Endodermal cell (in vitro differentiated cells): ENCODE measurements at places on chromosomes 6 and 20. TPM values are rescaled to one million over a fixed set of nuclear protein-coding genes. Genes with fewer than 3 reads are reported as not detected.

DNA sequence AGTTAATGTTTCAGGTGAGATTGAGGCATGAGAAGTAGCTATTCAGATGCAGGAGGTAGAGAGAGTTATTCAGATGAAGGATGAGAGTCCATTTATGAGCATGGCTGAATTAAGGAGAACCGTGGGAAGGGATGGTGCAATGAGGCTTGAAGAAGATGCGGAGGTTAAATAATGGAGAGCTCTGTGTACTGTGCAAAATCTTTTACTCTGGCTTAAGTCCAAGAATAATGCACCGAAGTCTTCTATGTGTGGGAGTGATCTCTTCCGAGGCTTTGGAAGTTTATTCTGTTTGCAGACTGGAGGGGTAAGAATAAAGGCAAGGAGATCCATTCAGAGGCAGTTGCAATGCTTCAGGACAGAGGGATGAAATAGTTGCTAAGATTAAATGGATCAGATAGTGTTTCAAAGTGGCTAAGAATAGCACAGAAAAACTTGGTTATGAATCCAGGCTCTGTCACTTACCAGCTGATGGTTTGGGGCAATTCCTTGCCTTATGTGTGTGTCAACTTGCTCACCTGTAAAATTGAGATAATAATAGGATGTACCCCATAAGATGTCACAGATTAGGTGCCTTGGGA is 467.1 kb downstream of the HDGFL1 start:
- DNase-seq = no peak
- H3K4me3 ChIP-seq = no peak overlapping the region
- H3K27me3 ChIP-seq = no peaks in the 10 kb centered on the region
- H3K4me1 ChIP-seq = no peaks in the 10 kb centered on the region
- no peak overlapping the region for H3K27ac ChIP-seq

Gene MKKS
- 6.2 to 15.0 TPM (median 13.8 TPM) in 3 replicates for total RNA-seq

DNA sequence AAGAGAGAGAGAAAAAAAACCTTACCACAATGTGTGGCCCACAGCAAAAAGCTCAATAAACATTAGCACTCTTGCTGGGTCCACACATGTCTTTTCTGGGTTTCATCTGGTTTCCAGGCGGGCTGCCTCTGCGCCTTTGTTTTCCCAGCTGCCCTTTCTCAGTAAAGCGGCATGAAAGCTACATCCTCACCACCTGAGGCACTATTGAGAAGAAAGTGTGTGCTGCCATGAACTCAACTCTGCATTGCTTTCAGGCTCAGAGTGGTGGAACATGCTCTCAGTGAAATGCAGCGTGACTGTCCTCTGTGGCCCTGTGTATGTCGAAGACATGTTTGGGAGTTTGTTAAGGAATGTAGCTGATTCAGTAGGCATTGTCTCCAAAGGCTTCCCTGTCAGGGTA is 102.3 kb downstream of the LYRM2 start:
- H3K27me3 ChIP-seq = no peaks in the 10 kb centered on the region
- peaks cover 41% of the 10 kb centered on the region for H3K36me3 ChIP-seq
- DNase-seq = peak; percentile 77
- no peak overlapping the region for H3K4me3 ChIP-seq
- peak overlapping the region; percentile 13 for H3K27ac ChIP-seq

- H3K4me3 ChIP-seq = no peak overlapping the region
- no peaks in the 10 kb centered on the region for H3K36me3 ChIP-seq
- H3K4me1 ChIP-seq = peaks cover 19% of the 10 kb centered on the region
- H3K27ac ChIP-seq = no peak overlapping the region
Measured at GRCh38 chr6:1576711-1577110, 33.0 kb upstream of the FOXC1 start.
